ENCODE measurements at places on chromosomes 1 and 21.

- no peak for DNase-seq
Measured at GRCh38 chr1:10832703-10833102, 36.3 kb upstream of the CASZ1 start.

GRCh38 chr21:21290751-21291150 lies 292.5 kb downstream of the NCAM2 start:
- DNase-seq, result no peak

DNA sequence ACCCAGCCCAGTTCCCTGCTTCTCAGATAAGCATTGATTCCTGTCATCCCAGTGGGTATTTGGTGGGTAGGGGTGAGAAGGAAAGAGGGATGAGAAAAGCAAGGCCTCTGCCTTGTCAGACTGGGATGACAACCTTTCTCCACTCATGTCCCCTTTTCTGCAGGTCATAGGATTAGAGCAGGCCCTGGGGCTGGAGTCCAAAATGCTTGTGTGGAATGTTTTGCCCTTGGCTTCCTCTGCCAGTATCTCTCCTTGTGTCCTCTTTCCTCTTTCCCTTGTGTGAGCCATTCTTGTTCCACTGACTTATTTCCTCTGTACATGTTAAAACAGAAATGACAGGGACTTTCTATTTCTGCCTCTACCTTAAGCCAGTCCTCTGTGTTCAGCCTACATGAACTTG lies 4.1 kb downstream of the ATP2B4 start:
- no peak for DNase-seq

- DNase-seq, result no peak
Measured at GRCh38 chr1:245432228-245432875, 277.6 kb downstream of the KIF26B start.

DNA sequence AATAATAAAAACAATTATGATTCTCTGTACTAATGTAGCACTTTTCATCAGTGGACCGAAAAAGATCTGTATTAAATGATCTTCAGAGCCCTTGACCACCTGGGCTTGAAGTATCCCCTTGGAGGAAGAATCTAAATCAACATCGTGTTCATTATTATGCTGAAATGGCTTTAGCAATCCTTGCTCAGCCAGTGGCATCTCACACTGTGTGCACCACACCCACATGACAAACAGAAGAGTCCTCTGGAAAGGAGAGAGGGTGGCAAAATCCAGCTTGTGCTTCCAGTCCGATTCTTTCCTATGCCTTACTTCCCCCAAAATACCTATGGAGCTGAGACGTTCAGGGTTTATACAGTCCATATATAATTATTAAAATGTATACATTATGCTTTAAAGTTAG lies 318.5 kb upstream of the RUNX1 start:
- DNase-seq, result no peak

DNA sequence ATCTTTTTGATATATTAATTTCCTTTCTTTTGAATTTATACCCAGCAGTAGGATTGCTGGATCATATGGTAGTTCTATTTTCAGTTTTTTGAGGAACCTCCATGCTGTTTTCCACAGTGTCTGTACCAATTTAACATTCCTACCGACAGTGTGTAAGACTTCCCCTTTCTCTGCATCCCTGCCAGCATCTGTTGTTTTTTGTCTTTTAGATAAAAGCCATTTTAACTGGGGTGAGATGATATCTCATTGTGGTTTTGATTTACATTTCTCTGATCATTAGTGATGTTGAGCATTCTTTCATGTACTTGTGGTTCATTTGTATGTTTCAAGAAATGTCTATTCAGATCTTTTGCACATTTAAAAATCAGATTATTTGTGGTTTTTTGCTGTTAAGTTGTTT lies 62.4 kb upstream of the STUM start:
- DNase-seq, result no peak

GRCh38 chr1:214075999-214076707 lies 88.4 kb downstream of the PROX1 start:
- no peak for DNase-seq

DNA sequence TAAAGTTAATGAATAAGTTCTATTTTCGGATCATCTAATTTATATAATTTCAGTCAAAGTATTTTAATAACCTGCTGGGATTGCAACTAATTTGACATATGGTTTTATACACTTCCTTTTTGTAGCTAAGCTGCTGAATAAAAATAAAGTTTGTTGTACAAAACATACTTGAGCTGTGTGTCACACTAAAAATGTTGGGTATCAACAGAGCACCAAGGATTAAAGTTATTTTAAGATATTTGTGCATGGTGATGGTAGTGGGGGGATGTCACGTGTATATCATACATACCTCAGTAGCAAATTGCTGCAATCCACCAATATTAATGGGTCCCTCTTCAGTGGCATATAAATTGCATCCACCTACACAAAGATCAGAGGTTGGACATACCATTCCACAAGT lies 199.6 kb downstream of the DPYD start:
- no peak for DNase-seq
